Chondrocyte (in vitro differentiated cells): ENCODE measurements at places on chromosomes 13 and 19.

DNA sequence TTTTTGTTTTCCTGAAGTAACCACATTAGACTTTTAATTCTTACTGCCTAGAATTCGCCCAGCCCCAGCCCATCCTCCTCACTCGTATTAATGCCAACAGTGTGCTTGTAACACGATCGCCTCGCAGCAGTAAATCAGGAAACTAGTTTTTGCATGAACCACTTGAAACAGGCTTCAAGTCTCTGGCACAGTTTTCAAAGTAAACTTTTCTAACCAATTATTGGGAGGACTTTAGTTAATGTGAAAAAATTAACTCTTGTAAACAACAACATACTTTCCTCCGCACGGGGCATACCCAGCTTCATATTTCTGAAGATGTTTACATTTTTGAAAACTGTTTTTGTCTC lies 39.2 kb downstream of the TNFRSF19 start:
- DNase-seq = no peak

GRCh38 chr13:73943965-73944233 lies 190.3 kb downstream of the KLF12 start:
- DNase-seq = no peak

DNA sequence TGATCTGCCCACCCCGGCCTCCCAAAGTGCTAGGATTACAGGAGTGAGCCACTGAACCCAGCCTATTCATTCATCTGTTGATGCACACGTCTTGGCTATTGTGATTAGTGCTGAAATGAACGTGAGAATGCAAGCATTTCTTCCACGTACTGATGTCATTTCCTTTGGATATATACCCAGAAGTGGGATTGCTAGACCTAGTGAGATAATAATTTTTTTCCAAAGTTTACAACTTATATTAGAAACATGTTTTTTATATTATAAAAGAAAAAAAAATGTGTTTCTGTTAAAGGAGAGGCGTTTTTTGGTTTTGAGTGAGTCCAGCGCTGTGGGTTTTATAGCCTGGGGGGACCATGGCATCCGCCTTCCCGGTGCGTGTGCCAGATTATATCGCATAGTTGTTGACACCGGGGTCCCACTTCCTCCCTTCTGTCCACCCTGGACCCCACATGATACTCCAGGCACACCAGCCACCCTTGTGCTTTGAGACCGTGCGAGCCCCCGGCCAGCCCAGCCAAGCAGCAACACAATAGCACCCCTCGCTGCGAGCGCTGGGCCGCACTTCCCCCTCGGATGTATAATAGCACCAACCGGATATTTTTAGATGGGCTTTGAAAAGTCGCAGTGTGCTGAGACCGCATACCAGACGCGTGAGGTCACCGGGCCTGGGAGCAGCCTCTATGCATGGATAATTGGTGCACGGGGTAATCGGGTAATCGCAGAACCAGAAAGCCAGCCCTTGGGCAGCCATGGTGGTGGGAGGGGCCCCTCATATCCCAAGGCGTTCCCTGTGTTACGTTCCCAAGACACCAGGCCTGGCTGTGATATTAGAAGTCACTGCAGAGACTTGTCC lies 59.6 kb downstream of the MYO9B start:
- DNase-seq = no peak

GRCh38 chr19:44303320-44303719 lies 1.5 kb downstream of the ZNF235 start:
- DNase-seq = no peak
